Renal pelvis (tissue), 12 donors: ENCODE measurements at places on chromosomes 13 and 19.

DNA sequence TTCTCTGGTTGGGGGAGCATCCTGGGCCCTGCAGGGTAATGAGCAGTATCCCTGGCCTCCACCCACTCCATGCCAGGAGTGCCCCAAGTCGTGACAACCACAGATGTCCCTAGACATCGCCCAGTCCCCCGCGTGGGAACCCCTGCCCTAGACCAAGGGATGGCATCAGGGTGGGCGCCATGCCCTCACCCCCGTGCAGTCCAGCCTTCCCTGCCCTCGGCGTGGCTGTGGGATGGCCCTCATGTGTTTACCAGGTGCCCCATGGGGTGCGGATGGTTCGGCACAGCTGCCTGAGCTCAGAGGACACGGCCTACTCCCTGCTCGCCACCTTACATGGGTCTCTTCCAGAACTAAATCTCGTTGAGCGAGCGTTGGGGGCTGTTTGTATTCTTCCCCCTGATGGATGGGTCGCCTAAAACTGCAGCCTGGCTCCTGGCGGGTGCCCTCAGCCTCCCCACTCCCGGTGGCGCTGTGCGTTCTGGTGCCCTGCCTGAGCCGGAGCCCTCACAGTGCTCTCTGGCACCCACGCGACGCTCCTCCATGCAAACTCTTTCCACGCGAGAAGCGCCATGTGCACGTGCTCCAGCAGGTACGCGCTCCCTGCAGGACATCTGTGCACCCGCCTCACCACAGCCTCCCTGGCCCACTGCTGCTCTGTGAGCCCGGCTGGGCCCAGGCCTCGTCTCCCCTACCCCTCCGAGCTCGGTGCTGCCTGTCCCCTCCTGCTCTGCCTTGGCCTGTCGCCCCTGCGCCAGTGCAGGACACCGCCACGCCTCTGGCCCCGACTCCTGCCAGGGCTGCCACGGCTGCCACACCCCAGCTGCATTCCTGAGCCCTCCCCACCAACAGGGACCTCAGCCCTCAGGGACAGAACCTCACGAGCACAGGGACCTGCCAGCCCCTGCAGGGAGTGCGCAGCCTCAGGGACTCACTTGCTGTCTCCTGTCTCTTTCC lies 145.0 kb downstream of the KDM4B start:
- no peak for DNase-seq

DNA sequence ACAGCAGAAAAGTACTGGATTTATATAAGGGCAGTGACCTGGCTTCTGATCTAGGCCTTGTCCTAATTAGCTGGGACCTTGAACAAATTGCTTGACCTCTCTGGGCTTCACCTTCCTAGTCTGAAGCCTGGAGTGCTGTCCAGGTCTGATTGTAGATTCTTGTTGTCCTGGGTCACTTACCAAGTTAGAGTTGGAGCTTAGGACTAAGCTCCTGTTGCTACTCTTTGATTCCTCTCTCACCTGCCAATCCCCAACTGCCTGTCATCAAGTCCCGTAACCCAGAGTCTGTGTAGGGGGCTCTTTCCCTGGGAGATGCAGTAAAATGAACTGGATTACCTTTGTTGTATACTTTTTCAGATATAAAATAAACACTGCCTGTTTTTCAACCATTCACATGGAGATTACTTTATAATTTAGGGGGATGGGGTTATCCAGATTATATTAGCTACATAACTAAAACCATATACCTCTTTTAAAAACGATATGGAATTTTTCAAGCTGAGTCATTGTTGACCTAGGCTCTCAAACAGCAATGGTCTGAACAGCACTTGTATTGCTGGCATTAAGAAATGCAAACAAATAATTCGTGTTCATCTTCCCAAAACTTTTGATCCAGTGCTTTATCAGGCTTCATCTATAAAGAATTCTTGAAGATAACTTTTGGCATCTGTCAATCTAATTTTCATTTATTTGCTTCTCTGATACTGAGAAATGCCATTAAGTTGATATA lies 5.8 kb downstream of the ARHGAP35 start:
- no peak for DNase-seq

DNA sequence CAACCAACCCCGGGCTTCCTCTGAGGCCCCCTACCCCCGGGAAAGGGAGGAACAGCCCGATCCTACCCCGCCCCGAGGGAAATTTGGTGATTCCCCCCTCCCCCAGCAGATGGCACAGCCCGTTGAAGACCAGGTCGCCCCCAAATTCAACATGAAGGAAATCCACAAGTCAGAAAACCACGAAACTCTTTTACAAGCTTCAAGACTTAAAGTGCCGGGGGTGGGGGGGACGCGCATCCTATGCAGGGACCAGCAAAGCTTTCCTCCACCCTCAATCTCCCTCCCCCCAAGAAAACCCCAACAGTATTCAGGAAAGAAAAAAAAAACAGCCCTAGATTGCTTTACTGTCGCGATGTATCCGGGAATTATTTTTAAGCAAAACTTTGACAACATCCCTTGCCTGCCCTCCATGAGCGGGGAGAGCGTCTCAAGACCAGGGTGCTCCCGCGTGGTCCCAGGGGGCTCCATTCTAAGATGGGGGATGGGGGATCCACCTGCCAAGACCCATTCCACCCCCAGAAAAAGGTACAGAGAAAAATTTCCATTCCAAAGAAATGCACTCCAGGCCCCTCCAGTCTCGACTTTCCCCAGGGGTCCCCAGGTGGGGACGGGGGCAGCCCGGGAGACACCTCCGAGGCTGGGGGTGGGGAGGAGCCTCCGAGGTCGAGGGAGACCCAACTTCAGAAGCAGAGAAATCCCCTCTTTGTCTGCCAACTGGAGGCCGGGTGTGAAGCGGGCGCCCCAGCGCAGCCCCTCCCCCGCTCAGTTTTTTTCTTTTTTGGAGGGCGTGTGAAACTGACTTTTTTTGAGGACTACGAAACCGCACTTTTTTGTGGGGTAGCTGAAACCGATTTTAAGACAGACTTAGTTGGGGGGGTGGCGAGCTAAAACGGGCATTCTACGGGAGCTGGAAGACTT lies 1.5 kb downstream of the TCF3 start:
- DNase-seq: peak; percentile 58

- no peak for DNase-seq
Observed at GRCh38 chr19:31334101-31334848, 15.0 kb downstream of the TSHZ3 start.

- no peak for DNase-seq
Observed at GRCh38 chr13:70795484-70795883, 687.2 kb upstream of the KLHL1 start.

GRCh38 chr19:19860756-19861390 lies 4.8 kb upstream of the ZNF253 start:
- DNase-seq: peak; percentile 86

GRCh38 chr13:29953542-29953941 lies 103.1 kb upstream of the UBL3 start:
- no peak for DNase-seq

- DNase-seq: peak; percentile 80
Observed at GRCh38 chr19:29610574-29611271, 4.6 kb downstream of the POP4 start.

DNA sequence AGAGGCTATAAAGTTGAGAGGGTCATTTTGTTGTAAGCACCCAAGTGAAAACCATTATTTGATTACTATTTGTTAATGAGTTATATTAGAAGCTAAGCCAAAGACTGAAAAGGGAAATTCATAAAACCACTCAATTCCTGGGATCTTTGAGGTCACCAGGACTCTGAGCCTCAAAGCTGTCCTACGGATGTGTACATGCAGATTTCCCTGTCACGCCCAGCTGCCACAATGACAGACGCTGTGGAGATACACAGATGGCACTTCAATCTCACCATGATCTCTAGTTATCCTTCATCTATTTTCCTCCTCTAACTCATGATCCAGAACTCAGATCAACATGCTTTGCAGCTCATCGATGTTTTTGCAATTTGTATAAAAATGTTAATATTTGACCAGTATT lies 403.5 kb upstream of the MIR17HG start:
- no peak for DNase-seq

GRCh38 chr19:14495672-14496028 lies 277 bp downstream of the GIPC1 start:
- no peak for DNase-seq

DNA sequence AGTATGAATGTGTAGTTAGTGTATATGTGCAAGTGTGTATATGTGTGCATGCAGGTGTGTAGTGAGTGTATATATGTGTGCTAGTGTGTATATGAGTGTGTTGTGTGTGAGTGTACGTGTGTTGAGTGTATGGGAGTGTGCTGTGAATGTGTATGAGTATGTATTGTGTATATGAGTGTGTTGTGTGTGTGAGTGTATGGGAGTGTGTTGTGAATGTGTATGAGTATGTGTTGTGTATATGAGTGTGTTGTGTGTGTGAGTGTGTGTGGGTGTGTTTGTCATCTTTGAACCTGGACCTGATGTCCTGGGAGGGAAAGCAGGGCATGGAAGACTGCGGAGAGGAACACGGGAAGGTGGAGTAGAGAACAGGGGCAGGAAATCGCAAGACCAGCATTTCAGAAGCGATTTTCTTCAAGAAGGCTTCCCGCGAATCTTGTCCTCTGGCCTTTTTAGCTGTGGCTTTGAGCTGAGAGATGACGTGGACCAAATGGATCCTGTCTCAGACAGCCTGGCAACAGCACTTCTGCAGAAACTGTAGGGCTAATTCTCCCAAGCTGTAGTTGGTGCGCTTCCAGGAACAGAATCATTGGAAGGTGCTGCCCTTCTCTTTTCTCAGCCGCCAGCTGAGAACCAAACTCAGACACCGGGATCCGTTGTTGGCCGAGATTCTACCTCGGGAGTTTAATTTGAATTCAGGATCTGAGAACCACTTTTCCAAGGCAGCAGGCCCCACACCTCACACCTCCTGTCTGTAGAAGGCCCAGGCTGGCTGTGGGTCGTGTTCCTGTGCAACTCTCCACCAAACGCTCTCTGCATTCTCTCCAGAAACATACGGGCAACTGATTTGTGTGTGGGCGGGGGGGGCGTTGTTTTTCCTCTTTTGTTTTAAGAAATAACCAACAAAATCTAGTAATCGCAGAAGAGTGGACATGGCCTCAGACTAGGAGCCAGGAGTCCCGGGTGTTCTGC lies 94.7 kb upstream of the RAP2A start:
- peak; percentile 48 for DNase-seq

DNA sequence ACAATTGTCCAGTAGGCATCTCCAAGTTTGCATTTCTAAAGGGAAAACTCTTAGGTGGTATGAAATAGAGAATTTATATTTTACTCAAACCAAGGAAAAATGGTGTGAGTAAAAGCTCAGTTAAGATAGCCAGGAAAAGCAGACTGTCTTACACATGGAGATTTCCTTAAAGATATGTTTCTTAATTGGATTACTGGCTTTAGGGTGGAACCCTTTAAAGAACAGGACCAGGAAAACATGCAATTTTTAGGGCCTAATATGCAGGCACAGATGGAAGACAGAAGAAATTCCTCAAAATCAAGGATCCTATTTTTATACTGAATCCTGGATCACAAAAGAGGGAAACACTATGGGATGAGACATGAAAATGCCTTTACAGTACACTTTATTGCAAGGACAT lies 100.3 kb upstream of the PCDH17 start:
- no peak for DNase-seq

GRCh38 chr19:51789061-51789795 lies 5.7 kb upstream of the FPR3 start:
- DNase-seq: no peak

- no peak for DNase-seq
Observed at GRCh38 chr13:31208559-31209122, 8.9 kb downstream of the B3GLCT start.

DNA sequence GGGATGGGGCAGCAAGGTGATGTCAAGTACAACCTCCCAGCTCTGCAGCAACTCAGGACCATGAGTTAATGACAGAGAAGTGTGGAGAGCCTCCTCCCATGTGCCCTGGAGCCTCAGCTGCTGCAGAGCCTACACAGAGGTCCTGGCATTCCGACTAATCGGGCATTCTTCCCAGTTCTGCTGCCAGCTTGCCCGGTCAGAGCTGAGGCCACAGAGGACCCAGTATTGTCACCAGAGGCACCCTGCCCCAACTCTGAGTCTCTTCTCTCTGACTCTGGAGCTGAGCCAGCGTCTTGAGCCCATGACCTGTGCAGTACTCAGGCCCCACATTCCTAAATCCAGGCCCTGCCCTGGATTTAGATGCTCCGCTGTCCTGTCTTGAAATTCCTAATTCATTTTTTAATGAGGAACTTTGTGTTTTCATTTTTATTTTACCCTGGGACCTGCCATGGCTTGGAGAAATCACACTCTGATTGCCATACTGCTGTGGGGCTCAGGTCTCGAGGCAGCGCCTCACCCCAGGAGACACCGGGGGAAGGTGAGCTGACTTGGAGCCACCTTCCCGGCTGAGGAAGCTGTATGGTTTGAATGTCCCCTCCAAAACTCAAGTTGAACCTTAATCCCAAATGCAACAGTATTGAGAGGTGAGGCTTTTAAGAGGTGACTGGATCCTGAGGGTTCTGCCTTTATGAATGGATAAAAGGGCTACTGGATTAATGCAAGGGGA lies 144.9 kb upstream of the ZNF507 start:
- DNase-seq: no peak

DNA sequence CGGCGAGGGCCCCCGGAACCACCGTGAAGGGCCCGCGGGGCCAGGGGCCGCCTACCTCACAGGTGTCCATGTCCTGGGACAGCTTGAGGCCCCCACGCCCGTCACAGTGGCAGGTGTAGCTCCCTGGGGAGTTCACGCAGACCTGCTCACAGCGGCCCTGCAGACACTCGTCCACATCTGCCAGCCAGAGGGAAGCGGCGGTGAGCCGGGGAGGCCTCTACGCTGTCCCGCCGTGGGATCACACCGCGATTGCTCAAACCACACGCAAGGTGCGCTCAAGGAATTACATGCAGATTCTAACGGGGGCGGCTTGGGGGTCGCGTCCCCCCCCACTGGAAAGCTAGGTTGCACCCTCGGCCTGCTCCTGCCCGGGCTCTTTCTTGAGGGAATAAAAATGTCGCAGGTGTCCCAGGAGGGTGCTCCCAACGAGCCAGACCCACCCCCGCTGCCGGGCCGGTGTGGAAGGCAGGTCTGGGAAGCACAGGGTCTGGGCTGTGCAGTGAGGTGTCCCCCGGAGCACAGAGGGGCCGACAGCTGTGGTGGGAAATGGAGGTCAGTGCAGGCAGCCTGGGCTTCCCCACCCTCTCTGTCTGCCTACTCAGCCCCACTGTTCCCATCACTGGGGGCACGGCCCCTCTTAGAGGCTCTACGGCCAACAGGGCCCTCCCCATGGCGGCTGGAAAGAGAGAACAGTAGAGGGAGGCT lies 29.2 kb downstream of the GAS6 start:
- no peak for DNase-seq

DNA sequence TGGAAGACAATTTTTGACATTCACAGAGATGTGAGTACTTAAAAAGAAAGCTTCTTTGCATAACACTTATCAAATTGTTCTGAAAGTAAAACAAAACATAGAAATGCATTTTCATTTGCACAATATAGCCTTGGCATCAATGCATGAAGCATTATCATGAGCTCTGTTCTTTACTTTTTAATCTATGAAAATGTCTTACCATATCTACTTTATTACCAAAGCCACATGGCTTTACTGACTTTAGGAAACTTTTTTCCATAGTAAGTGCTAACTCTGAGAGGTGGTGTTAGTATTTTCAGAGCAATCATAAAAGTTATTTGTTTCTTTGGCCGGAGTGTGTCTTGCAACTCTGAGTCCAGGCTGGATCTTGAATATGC lies 10.5 kb downstream of the TNFRSF19 start:
- DNase-seq: no peak
